Heart right ventricle (tissue), 16 donors: ENCODE measurements at places on chromosomes 4 and X. TPM values are rescaled to one million over a fixed set of nuclear protein-coding genes. Genes with fewer than 3 reads are reported as not detected.

GRCh38 chr4:142801966-142802365, 44.1 kb downstream of the INPP4B start:
- no peak overlapping the region for H3K27ac ChIP-seq
- H3K4me1 ChIP-seq, result no peaks in the 10 kb centered on the region
- H3K27me3 ChIP-seq, result no peaks in the 10 kb centered on the region
- H3K36me3 ChIP-seq, result no peaks in the 10 kb centered on the region
- no peak for DNase-seq

GRCh38 chr4:10048941-10049697, 27.8 kb upstream of the SLC2A9 start:
- no peak overlapping the region for H3K4me3 ChIP-seq
- no peak overlapping the region for H3K27ac ChIP-seq
- no peaks in the 10 kb centered on the region for H3K27me3 ChIP-seq
- no peaks in the 10 kb centered on the region for H3K36me3 ChIP-seq
- DNase-seq, result no peak

DNA sequence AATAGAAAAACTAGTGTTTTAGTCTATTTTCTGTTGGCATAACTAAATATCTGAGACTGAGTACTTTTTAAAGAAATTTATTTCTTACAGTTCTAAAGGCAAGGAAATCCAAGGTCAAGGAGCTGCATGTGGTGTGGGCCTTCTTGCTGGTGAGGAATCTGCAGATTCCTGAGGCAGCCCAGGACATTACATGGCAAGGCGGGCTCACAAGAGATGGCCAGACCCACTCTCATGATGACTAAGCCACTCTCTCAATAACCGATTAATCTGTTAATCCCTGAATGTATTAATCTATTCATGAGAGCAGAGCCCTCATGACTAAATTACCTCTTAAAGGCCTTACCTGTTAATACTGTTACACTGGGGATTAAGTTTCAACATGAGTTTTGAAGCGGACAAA, 340.8 kb downstream of the GRXCR1 start:
- no peak overlapping the region for H3K4me3 ChIP-seq
- no peaks in the 10 kb centered on the region for H3K36me3 ChIP-seq
- no peak for DNase-seq
- no peaks in the 10 kb centered on the region for H3K27me3 ChIP-seq

HTRA3 gene
- polyA plus RNA-seq, result 56.7 TPM

DNA sequence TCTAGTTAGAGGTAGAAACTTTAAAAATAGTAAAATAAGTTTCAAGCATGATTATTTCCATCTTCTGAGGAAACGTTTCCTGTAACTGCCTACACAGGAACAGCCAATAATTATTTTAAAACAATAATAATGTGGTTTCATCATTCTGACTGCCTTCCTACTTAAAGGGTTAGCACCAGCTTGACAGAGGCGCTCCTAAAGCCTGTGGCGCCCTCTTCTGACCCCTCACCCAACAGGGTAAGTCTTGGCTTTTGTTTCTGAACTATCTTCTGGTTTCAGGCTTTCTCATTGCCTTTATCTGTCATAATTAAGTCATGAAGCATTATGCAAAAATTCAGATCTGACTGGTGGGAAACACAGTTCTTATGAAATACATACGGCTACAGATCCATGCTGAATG, 96.7 kb downstream of the ITM2A start:
- DNase-seq, result peak; percentile 44
- no peak overlapping the region for H3K4me3 ChIP-seq
- peaks cover 6% of the 10 kb centered on the region for H3K4me1 ChIP-seq
- H3K36me3 ChIP-seq, result no peaks in the 10 kb centered on the region
- no peaks in the 10 kb centered on the region for H3K27me3 ChIP-seq
- no peak overlapping the region for H3K27ac ChIP-seq

DKK2 gene
- 1.2 TPM for polyA plus RNA-seq

- peaks cover 59% of the 10 kb centered on the region for H3K36me3 ChIP-seq
- H3K27me3 ChIP-seq, result no peaks in the 10 kb centered on the region
- H3K27ac ChIP-seq, result peak overlapping the region; percentile 53
- peaks cover 44% of the 10 kb centered on the region for H3K4me1 ChIP-seq
- no peak for DNase-seq
- H3K4me3 ChIP-seq, result no peak overlapping the region
These were observed 9.4 kb upstream of the ADD1 start for GRCh38 chr4:2834001-2834921.

- no peak overlapping the region for H3K4me3 ChIP-seq
- DNase-seq, result no peak
- H3K27ac ChIP-seq, result no peak overlapping the region
- H3K36me3 ChIP-seq, result no peaks in the 10 kb centered on the region
These were observed 395.5 kb upstream of the BOD1L1 start for GRCh38 chr4:14023036-14023435.

GRCh38 chrX:109624641-109625616, at the start of gene KCNE5:
TSS of gene KCNE5 (minus strand) at chrX:109625172. CDS start at chrX:109625020, 152 bp downstream.
- H3K4me1 ChIP-seq, result no peaks in the 10 kb centered on the region
- no peaks in the 10 kb centered on the region for H3K36me3 ChIP-seq
- H3K27ac ChIP-seq, result no peak within 1 kb of the TSS
- no peaks in the 10 kb centered on the region for H3K27me3 ChIP-seq
- H3K4me3 ChIP-seq, result peak within 1 kb of the TSS; percentile 34
- DNase-seq, result peak; percentile 23

CLDN34 gene
- not detected for polyA plus RNA-seq

DNA sequence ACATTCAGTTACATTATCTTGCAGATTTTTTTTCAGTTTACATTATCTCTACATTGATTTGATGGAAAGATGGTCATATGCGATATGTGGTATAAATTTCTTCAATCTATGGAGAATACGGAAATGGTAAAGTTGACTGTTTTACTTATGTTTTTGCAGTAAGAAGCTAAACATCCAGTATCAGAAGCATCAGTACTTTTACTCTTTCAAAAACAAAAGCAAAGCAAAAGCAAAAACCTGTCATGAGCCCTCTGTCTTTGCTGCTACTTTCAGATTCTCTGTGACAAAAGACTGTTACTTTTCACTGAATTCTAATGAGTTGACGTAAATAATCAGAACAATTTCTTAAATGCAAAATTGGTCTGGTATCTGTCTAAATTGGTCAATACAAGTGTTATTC, 52.4 kb upstream of the UCP1 start:
- DNase-seq, result no peak
- no peaks in the 10 kb centered on the region for H3K4me1 ChIP-seq
- H3K27me3 ChIP-seq, result no peaks in the 10 kb centered on the region
- H3K4me3 ChIP-seq, result no peak overlapping the region
- H3K27ac ChIP-seq, result no peak overlapping the region

JCHAIN gene
- polyA plus RNA-seq, result 0.74 TPM

DNA sequence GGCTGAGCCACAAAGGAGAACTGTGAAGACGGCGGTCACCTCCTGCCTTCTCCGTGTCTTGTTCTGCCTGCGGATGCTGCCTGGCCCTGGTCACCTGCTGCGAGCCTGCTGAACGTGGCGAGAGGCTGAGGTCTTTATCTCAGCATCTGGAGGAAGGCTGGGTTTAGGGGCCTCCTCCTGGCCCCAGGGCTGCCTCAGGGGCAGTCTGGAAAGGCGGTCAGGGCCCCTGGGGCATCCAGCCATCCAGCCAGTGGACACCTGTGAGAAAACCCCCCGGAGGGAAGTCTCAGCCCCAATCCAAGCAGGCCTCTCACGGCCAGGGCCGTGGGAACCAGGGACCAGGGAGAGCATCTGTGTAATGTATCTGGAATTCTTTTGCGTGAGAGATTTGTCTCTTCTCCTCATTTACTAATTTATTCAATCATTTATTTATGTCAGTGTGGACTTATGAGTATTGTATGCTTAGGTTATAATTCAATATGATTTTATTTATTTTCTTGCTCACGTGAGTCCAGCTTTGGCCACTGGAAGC, 11.3 kb downstream of the PDE6B start:
- H3K36me3 ChIP-seq, result no peaks in the 10 kb centered on the region
- DNase-seq, result no peak
- H3K4me3 ChIP-seq, result no peak overlapping the region
- no peaks in the 10 kb centered on the region for H3K4me1 ChIP-seq
- H3K27me3 ChIP-seq, result peaks cover 10% of the 10 kb centered on the region
- no peak overlapping the region for H3K27ac ChIP-seq

MAGEA8 gene
- polyA plus RNA-seq, result not detected

- H3K27ac ChIP-seq, result no peak overlapping the region
- H3K27me3 ChIP-seq, result no peaks in the 10 kb centered on the region
- DNase-seq, result peak; percentile 21
- H3K36me3 ChIP-seq, result no peaks in the 10 kb centered on the region
These were observed 12.2 kb downstream of the TRPC3 start for GRCh38 chr4:121939690-121940089.

DNA sequence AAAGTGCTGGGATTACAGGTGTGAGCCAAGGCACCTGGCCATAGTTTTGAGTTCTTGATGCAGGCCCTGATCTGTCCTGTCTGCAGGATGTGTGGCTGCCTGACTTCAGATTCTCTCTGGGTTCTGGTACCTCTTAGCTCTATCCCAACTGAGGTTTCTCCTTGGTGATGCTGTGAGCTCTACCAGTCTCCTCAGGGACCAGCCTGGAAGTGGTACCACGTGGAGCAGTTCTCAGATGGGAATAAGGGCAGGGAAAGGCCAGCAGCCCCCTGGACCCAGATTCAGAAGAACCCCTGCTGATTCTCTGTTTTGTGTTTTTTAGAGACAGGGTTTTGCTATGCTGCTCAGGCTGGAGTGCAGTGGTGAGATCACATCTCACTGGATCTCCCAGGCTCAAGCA, 85.0 kb upstream of the HELT start:
- no peak for DNase-seq
- no peaks in the 10 kb centered on the region for H3K36me3 ChIP-seq
- H3K27ac ChIP-seq, result no peak overlapping the region
- H3K4me1 ChIP-seq, result no peaks in the 10 kb centered on the region
- H3K4me3 ChIP-seq, result no peak overlapping the region

DNA sequence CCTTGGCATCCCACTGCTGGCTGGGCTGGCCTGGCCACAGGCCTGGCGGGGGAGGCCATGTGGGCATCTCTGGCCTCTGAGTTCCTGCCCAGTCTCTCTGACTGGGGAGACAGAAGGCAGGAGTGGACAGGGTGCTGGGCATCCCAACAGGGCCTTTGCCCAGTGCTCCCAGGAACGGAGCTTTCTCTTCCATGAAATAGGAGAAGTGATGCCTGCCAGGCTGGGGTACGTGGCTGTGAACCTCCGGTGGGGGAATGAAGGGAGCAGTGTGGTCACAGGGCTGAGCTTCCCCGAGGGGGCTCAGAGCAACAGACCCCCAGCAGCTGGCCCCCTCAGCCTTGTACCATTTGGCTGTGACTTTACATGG, 40.4 kb upstream of the HMX1 start:
- H3K4me1 ChIP-seq, result no peaks in the 10 kb centered on the region
- H3K4me3 ChIP-seq, result no peak overlapping the region
- no peaks in the 10 kb centered on the region for H3K36me3 ChIP-seq
- H3K27me3 ChIP-seq, result peaks cover 16% of the 10 kb centered on the region

GRCh38 chrX:17878028-17878670, 17.1 kb upstream of the RAI2 start:
- no peak overlapping the region for H3K27ac ChIP-seq
- no peaks in the 10 kb centered on the region for H3K4me1 ChIP-seq
- no peak overlapping the region for H3K4me3 ChIP-seq
- H3K36me3 ChIP-seq, result no peaks in the 10 kb centered on the region
- DNase-seq, result no peak

MAGEH1 gene
- 28.4 TPM for polyA plus RNA-seq

GRCh38 chr4:119725688-119726330, 97.2 kb upstream of the PDE5A start:
- DNase-seq, result no peak
- H3K4me1 ChIP-seq, result peaks cover 25% of the 10 kb centered on the region
- H3K36me3 ChIP-seq, result no peaks in the 10 kb centered on the region
- no peak overlapping the region for H3K4me3 ChIP-seq
- H3K27me3 ChIP-seq, result no peaks in the 10 kb centered on the region

DNA sequence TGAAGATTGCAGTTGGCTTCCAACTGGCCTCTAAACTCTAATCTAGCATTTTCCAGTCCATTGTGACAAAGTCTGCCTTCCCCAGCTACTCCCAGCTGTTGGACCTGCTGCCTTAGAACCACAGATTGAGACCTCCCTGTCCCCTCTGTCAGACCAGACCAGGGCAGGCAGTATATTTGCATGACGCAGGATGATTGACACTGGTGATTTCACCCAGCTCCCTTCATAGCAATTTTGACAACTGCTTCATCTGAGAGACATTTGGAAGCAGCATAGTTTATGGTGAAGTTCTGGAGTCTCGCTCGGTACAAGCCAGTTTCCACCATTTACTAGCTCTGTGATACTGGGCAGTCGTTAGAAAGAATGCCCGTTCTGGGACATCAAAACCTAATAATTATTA, 2.5 kb downstream of the CYP4V2 start:
- H3K36me3 ChIP-seq, result peaks cover 47% of the 10 kb centered on the region
- no peak for DNase-seq
- no peaks in the 10 kb centered on the region for H3K27me3 ChIP-seq
- peak overlapping the region; percentile 90 for H3K4me3 ChIP-seq
- H3K4me1 ChIP-seq, result peaks cover 14% of the 10 kb centered on the region

GRCh38 chr4:24730256-24731001, 64.9 kb upstream of the SOD3 start:
- H3K4me1 ChIP-seq, result peaks cover 3% of the 10 kb centered on the region
- H3K27ac ChIP-seq, result no peak overlapping the region
- H3K36me3 ChIP-seq, result no peaks in the 10 kb centered on the region
- peak; percentile 54 for DNase-seq
- no peaks in the 10 kb centered on the region for H3K27me3 ChIP-seq
- H3K4me3 ChIP-seq, result no peak overlapping the region

- no peak overlapping the region for H3K27ac ChIP-seq
- H3K27me3 ChIP-seq, result no peaks in the 10 kb centered on the region
- no peaks in the 10 kb centered on the region for H3K36me3 ChIP-seq
- H3K4me1 ChIP-seq, result no peaks in the 10 kb centered on the region
- DNase-seq, result no peak
These were observed 95.8 kb downstream of the SH3KBP1 start for GRCh38 chrX:19791562-19791961.

GRCh38 chr4:95499291-95499696, 49.5 kb downstream of the UNC5C start:
- no peaks in the 10 kb centered on the region for H3K4me1 ChIP-seq
- H3K27me3 ChIP-seq, result no peaks in the 10 kb centered on the region
- no peak overlapping the region for H3K27ac ChIP-seq

- no peak overlapping the region for H3K27ac ChIP-seq
- DNase-seq, result no peak
- peaks cover 21% of the 10 kb centered on the region for H3K4me1 ChIP-seq
These were observed 3.4 kb downstream of the RAB33B start for GRCh38 chr4:139457318-139457717.

MAGEC3 gene
- not detected for polyA plus RNA-seq

- H3K4me3 ChIP-seq, result no peak overlapping the region
- no peak overlapping the region for H3K27ac ChIP-seq
- peak; percentile 55 for DNase-seq
- H3K4me1 ChIP-seq, result no peaks in the 10 kb centered on the region
- no peaks in the 10 kb centered on the region for H3K36me3 ChIP-seq
These were observed 20.1 kb upstream of the IL3RA start for GRCh38 chrX:1316527-1316926.

NXF2B gene
- polyA plus RNA-seq, result not detected
